ENCODE measurements at places on chromosomes 1 and 21.

DNA sequence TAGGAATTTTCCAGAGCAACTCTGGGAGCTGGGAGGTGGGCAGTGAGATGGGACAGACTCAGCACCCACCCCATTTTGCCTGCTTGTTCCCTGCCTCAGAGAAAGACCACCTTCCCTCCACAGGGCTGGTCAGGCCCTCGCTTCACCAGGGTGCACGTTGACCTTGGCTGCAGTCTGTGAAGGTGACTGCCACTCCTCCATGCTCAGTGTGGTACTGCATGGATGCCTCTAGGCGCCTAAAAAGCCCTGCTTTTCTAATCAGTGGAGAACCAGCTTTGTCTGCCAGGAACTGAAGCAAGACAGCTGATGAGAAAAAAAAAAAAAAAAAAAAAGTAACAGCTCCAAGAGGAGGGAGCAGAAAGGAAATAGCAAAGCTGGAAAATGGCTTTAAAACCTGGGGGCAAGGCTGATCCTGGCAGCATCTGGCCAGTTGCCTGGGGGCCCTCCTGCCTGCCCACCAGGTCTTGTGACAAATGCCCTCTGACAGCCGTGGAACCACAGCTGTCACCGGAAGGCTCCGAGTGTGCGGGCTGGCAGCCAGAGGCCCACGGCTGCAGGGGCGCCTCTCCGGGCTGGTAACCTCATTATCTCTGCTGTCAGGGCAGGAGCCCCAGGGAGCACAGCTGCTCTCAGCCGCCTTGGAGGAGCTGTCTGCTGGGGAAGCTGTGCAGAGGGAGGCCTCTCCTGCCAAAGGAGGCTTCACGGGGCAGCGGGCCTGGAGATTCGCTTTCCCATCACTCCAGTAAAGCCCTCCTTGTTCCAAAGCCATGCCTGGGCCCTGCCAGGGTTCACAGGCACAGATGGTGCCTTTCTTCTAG, 13.7 kb downstream of the KIAA1614 start:
- no peak for DNase-seq

DNA sequence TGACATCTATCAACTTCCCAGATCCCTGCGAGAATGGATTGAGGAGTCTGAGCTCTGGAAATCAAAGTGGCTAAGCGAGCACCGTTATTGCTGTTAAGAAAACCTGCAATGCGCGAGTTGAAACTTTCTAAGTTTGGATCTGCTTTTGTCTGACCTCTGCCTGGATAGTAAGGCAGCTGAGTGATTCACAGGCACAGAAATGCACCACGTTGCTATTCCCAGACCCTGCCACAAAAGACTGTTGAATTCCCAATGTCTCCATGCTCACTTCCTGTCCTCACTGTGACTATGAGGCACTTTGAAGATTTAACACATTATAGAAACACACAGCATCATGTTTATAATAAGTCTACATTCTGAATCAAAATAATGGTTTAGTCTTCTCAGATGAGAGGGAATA, 27.1 kb upstream of the CNIH3 start:
- no peak for DNase-seq

DNA sequence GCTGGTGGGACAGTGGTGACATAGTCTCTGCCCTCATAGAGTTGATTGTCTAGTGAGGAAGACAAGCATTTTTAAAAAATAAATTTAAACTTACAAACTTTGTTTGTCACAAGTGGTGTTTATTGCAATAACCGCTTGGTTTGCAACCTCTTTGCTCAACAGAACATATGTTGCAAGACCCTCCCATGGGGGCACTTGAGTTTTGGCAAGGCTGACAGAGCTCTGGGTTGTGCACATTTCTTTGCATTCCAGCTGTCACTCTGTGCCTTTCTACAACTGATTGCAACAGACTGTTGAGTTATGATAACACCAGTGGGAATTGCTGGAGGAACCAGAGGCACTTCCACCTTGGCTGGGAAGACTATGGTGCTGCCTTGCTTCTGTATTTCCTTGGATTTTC, 58.4 kb downstream of the LAMC2 start:
- DNase-seq, result no peak

GRCh38 chr1:82510431-82510830, 709.7 kb downstream of the ADGRL2 start:
- DNase-seq, result no peak

DNA sequence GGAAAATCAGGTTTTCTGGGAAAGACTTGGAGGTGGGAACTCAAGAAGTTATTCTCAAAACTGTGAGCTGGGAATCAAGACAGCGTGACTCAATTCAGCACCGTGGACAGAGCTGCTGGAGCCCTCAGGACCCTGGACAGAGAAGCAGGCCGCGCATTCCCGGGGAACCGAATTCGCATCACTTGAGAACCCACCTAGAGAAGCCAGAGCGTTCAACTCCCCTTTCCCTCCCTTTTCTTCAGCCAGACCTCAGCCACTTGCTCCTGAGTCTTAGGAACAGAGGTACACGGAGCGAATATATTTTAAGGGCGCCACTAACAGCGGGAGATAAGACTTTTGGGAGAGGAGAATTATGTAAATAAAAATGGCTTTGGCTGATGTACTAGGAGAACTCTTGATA, 2.0 kb upstream of the LIN28A start:
- no peak for DNase-seq

DNA sequence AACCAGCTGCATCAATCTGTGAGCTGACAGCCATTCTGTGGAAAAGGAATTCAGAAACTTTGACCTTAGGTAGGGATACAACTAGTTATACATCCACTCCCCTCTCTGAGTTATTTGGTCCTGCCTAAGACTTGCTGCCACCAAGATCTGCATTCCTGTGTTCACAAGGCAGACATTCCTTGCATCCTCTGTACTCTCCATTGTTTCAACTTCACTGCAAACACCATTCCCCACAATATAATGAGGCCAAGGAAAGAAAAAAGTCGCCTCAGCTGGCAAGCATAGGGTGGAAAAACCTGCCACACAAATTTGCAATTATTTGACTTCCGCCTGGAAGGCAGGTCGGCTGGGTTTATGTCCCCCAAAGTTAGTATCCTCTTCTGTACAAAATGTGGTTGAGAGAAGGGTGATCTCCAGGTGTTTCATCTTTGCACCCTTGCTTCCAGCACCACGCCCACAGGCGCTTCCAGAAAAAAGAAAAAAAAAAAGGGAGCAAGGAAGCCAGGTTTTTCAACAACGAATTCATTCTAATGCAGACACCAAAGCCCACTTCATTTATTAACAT, 676 bp upstream of the CTTNBP2NL start:
- DNase-seq, result no peak

GRCh38 chr1:212970085-212970484, 19.7 kb downstream of the VASH2 start:
- DNase-seq, result no peak

- no peak for DNase-seq
Measured at GRCh38 chr1:153312570-153313186, at the start of gene PGLYRP3. Gene PGLYRP3, minus strand, starts transcription at chr1:153312952. Its CDS starts 2,287 bp downstream, at chr1:153310665.

DNA sequence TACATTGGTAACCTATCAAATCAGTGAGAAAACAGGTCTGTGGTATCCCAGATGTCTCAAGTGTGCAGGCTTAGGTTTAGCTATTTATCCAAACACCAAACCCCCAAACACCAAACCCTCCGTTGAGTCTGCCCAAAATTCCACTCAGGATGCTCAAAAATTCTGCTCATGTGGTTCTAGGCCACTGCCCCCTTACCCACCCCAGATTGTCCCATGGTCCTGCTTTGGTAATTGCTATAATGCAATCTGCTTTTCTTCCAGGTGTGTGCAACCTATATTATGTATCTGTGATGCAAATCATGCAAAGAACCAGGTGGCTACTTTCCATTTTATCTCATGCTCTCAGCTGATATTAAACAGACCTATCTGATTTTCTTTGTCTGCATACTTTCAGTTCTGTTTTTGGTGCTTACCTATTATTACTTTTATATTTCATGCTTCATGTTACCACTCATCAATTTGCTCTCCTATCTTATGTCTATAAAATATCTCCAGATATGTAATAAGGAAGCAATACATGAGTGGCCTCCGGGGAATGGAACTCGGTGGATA, 123.7 kb downstream of the TOMM20 start:
- DNase-seq, result no peak

- no peak for DNase-seq
Measured at GRCh38 chr1:90605070-90605469, 112.0 kb downstream of the BARHL2 start.

DNA sequence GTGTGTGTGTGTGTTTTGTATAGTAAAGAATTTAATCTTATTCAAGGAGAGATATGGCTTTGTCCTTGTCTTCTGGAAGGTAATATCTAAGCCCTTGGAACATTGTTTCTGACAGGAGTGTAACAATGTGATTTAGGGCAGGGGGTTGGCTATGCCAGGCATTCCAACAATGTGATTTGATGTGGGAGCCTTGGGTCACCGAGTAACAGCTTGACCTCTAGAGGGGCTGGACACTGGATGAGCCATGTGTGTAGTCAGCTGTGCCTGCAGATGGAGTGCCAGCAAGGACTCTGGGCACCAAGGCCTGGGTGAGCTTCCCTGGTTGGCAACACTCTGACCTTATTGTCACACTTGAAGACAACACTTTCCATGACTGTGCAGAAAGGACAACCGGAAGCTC, 336.1 kb upstream of the ZP4 start:
- DNase-seq, result no peak

- DNase-seq, result no peak
Measured at GRCh38 chr1:56070601-56071000, 508.8 kb downstream of the PLPP3 start.

DNA sequence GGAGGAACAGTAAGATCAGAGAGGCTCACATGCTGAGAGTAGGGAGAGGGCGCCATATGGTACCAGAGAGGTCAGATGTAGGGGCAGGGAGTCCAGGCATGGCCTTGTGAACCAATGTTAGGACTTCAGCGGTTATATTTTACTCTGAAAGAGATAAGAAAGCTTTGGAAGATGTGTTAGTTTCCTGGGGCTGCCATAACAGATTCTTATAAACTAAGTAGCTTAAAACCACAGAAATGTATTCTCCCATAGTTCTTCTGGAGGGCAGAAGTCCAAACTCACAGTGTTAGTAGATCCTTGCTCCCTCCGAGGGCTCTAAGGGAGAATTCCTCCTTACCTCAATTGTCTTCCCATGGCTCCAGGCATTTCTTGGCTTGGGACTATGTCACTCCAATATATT, 502.5 kb upstream of the ADGRL2 start:
- no peak for DNase-seq

DNA sequence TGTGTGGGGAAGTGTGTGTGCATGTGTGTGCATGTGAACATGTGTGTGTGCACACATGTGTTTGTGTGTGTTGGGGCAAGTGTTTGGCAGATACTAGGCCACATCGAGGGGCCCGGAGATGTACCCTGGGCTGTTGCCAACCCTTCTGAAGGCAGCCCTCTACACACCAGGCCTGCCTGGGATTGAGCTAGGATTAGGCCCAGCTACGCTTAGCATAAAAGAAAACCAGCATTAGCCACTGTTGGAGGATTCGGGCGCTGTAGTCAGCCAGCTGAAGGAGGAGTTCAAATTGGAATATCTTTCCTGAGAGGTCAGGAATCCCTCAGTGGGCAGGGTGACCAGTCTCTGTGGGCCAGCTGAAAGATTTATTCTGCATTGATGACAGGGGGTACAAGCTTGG, 10.6 kb upstream of the ALX3 start:
- DNase-seq, result no peak

DNA sequence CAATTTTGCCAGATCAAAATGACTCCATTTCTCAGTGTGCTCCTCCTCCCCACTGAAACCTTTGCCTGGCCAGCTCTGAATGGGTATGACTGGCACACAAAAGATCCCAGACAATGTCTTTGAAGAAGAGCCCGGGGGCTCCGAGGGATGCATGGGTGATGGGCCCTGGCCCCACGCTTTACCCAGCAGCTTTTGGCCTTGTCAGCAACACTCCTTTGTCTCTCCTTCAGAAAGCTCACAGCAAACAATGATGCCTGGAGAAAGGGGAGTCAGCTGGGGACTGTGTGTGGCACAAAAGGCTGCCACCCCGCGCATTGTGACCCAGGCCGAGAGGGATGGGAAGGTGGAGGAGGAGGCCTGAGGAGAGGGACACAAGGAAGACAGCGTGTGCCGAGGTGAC, 45.9 kb downstream of the PLXNA2 start:
- DNase-seq, result no peak

- DNase-seq, result no peak
Measured at GRCh38 chr1:37851782-37852210, 7.6 kb downstream of the MTF1 start.

DNA sequence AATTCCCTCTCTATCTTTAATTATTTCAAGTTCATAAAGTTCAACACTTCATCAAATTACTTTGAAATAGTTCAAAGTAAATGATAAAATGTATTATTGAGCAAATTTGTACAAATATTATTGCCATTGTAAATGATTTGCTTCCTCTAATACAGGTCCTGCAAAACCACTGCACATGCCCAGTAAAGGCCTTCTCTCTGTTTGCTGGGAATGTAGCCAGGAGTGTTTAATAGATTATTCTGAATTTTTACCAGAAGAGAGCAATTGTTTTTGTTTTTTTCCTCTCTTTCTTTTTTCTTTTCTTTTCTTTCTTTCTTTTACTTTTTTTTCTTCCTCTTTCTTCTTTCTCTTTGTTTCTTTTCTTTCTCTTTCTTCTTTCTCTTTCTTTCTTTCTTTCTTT, 486.3 kb downstream of the PTBP2 start:
- no peak for DNase-seq

- DNase-seq, result no peak
Measured at GRCh38 chr1:191634801-191635508, 523.3 kb upstream of the RGS18 start.

- no peak for DNase-seq
Measured at GRCh38 chr1:167453123-167453522, 65.2 kb downstream of the CD247 start.

- DNase-seq, result no peak
Measured at GRCh38 chr1:27596986-27597385, 7.0 kb downstream of the AHDC1 start.

- DNase-seq, result no peak
Measured at GRCh38 chr1:77348549-77348948, 66.7 kb downstream of the AK5 start.

GRCh38 chr1:165678509-165678908, 19.9 kb downstream of the ALDH9A1 start:
- DNase-seq, result no peak

GRCh38 chr1:184953600-184954219, 20.6 kb downstream of the NIBAN1 start:
- no peak for DNase-seq

DNA sequence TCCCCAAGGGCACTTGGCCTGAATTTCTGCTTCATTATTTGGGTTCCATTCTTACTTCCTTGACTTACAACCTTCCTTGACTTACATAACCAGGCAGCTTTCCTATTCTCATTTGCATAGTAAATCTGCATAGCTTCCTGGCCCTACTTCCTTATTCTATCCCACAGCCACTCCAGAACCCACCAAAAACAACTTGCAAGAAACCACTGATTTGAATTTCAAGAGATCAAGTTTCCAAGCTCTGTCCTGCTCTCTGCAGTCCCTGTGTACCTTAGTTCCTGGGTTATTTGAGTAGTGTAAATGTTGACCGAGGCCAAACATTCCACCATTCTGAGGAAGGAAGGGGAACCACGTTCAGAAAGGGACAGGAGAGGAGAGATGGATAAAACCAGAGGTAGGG, 603.3 kb downstream of the PTPRC start:
- DNase-seq, result no peak

DNA sequence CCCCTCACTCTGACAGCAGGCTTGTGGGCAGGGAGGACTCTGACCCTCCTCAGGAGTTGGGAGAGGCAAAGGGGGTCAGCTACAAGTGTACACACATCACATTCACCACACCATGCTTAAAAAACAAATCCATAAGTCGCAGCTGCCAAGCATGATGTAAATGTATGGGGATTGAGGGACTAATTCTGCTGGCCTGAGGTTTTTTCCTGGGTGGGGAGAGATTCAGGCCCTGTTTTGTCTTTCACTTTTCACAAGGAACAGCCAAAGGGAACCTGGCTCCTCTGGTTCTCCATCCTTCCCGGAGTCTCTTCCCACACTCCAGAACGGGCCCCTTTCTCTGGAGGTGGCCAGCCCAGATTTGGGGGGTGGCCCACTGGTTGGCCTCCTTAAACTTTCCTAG, 1.3 kb upstream of the MTARC2 start:
- DNase-seq, result no peak
